ENCODE measurements at places on chromosomes 1 and 21. TPM values are rescaled to one million over a fixed set of nuclear protein-coding genes. Genes with fewer than 3 reads are reported as not detected.
A peak's percentile ranks its signal among the peaks of the same experiment; 100 is the strongest.

GRCh38 chr1:14922942-14923726 lies 230.4 kb upstream of the TMEM51 start:
- DNase-seq: no peak
- no peaks in the 10 kb centered on the region for H3K27me3 ChIP-seq
- H3K27ac ChIP-seq: peak overlapping the region; percentile 51

DNA sequence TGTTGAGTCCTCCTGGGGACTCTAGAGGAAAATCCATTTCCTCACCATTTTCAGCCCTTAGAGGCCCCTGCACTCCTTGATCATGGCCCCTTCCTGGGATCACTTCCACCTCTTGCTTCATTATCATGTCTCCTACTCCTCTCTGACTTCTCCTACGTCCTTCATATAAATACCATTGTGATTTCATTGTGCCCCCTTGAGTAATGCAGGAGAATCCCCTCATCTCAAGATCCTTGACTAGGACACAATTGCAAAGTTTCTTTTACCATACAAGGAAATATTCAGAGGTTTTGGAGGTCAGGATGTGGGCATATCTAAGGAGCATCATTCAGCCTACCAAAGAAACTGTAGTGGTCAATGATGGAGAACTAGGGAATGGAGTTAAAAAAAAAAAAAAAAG lies 8.8 kb upstream of the GBP6 start:
- peaks cover 34% of the 10 kb centered on the region for H3K27me3 ChIP-seq
- H3K4me3 ChIP-seq: no peak overlapping the region

GRCh38 chr1:152926091-152926490 lies 17.7 kb downstream of the IVL start:
- DNase-seq: no peak
- no peak overlapping the region for H3K4me3 ChIP-seq
- no peaks in the 10 kb centered on the region for H3K4me1 ChIP-seq
- H3K27me3 ChIP-seq: no peaks in the 10 kb centered on the region

DNA sequence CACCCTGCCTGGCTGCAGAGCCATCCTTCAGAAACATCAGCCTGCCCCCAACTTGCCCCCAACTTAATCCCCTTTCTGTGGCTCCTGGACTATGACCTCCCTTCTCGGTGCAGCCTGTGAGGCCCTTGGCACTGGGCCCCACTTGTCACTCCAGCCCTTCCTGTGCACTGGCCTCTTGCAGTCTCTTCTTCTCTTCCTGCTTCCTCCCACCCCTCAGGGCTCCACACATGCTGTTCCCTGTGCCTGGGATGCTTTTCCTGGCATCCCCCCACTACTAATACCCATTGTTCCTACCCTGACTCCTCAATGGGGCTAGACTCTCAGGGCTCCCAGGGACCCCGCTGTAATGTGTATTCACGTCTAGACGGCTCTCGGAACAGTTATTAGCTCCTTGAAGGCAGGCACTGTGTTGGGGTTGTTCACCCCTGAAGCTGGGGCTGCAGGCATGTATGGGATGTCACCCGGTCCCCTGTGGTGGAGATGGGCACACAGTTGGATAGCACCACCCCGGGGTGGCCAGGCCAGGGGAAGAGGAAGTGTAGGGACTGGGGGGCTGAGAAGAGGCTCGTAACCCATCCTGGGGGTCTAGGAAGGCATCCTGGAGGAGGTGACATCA lies 4.5 kb downstream of the LDLRAD1 start:
- H3K27me3 ChIP-seq: peaks cover 46% of the 10 kb centered on the region
- no peak overlapping the region for H3K4me3 ChIP-seq
- H3K36me3 ChIP-seq: no peaks in the 10 kb centered on the region
- no peaks in the 10 kb centered on the region for H3K4me1 ChIP-seq

Gene MORN1
- total RNA-seq: 8.1 TPM

Gene MTARC1
- 5.4 TPM for total RNA-seq

All from chondrocyte (in vitro differentiated cells).